ENCODE measurements at places on chromosomes 5 and 9.

- no peak for DNase-seq
These were observed 155.4 kb downstream of the AOPEP start for GRCh38 chr9:94881940-94882339.

DNA sequence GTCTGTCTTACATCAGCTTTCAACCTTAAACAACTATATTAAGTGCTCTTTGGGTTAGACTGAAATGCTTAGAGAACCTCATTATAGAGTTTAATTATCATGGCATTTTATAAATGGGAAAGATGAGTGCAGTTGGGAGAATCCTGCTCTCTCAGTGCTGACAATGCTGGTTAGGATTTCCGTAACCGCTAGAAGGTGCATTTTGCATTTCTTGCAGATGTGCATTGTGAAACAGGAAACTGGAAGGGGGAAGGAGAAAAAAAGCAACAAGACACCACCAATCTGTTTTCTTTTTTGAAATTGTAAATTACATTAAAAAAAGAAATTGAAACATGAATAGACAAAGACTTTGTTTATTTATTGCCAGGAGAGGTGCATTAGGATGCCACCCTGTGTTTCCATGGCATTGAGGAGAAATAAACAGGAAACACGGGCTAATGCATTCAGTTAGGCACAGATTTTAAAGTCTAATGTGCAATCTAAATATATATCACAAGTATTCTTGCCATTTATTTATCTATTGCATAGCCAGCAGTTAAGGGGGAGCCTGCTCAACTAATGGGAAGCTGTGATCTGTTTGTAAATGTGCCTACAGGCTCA lies 478.9 kb downstream of the PSAT1 start:
- no peak for DNase-seq

DNA sequence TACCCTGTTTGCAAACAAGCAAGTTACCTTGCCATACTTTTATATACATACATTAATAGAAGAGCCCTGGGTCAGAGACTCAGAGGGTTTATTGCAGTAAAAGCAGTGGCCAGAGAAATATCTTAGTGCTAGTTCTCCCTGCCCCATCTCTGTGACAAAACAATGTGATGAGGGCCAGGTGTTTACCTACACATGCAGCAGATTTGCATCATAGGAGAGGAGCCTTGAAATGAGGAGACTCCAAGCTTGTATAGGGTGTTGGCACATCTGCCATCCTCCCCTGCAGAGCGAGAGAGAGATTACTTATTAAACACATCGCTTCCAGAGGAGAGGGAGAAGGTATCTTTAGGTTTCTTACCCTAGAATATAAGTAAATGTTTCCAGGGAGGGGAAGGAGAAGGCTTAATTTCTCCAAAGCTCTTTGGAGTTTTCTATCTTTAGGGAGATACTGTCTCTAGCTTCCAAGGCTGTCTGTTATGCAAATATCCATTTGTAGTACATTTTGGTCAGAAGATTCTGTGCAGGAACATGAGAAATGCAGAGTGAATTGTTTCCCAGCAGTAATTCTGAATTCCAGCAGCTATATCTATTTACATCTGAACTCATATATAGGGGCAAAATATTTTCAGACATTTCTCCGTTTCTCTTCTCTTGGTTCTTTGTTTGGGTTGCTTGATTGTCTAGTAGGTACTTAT lies 15.7 kb downstream of the FER start:
- DNase-seq, result no peak

- no peak for DNase-seq
These were observed 28.1 kb upstream of the AIF1L start for GRCh38 chr9:131068076-131068816.

DNA sequence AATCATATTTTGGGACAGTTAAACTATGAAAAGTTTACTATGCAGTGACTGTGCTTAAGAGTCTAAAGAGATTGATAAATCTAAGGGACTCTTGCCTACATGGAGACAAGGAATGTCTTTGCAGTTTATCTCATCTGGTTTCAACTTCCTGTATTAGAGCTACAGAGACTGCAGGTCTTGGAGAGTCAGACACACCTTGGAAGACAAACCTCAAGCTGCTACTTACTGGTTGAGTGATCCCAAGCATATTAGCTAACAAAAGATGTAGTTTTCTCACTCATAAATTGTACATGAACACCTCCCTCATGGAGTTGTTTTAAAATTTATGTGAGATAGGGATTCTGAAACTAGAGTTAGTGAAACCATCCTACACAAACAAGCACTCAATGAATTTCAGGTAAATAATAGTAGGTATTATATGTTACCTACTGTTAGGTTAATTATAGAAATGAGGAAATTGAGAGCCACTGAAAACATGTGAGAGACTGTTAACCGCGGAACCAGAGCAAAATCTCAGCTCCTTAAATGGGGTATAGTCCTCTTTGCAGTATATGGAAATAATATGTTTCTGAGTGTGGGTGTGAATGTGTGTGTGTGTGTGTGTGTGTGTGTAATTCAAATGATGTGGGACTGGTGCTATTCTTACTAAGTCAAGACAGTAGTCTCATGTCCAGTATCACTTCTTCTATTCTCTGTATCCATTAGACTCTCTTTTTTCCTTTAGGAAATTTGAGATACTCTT lies 752.1 kb downstream of the DTWD2 start:
- no peak for DNase-seq

GRCh38 chr5:170896779-170897178 lies 35.0 kb downstream of the RANBP17 start:
- DNase-seq, result peak; percentile 86

GRCh38 chr5:139655727-139656271 lies 7.7 kb downstream of the CXXC5 start:
- no peak for DNase-seq

DNA sequence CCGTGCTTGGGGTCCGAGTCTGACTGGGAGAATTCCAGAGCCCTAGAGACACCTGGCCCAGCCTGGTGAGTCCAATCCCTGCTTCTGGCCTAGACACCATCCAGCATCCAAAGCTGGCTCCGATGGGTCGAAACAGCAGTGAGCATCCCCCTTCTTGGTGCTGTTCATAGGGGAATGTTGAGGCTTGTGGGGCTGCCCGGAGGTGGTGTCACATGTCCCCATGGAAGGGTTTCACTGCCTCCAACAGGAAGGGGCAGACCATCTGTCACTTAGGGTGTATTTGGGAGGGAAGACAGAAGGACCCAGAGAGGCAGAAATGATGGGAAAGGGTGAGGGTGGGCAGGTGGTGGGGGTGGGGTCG lies 13.9 kb downstream of the C9orf50 start:
- DNase-seq, result no peak

- no peak for DNase-seq
These were observed 54.8 kb upstream of the FOXB2 start for GRCh38 chr9:76964612-76965011.

DNA sequence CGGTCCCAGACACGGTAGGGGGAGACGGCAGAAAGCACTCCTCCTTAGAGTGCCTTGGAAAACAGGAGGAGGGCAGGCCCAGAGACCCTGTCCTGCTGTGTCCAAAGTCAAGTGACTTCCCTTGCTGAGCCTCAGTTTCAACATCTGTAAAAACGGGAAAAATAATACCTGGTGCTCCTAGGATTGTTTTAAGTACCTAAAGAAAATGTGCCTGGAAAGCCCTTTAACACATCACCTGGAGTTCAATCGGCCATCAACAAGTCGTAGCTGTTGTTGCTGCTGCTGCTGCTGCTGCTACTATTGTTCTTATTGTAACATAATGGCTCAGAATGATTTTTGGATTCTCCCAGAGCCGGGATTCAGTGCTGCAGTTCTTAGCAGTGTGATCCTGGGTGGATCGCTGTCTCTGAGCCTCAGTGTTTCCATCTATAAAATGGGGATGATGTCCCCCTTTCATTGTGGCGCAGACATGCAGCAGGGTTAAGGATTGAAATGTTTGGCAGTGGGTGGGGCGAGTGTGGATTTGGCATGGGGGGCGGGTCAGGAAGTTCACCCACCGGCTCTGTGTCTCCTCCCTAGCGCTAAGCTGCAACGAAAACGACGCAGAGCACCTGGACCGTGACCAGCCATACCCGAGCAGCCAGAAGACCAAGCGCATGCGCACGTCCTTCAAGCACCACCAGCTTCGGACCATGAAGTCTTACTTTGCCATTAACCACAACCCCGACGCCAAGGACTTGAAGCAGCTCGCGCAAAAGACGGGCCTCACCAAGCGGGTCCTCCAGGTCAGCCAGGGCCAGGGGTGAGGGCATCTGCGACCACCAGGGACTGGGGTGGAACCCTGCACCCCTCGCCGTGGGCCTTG lies 9.2 kb downstream of the LHX2 start:
- DNase-seq, result no peak

- no peak for DNase-seq
These were observed 905 bp upstream of the HRH2 start for GRCh38 chr5:175656966-175657365.

DNA sequence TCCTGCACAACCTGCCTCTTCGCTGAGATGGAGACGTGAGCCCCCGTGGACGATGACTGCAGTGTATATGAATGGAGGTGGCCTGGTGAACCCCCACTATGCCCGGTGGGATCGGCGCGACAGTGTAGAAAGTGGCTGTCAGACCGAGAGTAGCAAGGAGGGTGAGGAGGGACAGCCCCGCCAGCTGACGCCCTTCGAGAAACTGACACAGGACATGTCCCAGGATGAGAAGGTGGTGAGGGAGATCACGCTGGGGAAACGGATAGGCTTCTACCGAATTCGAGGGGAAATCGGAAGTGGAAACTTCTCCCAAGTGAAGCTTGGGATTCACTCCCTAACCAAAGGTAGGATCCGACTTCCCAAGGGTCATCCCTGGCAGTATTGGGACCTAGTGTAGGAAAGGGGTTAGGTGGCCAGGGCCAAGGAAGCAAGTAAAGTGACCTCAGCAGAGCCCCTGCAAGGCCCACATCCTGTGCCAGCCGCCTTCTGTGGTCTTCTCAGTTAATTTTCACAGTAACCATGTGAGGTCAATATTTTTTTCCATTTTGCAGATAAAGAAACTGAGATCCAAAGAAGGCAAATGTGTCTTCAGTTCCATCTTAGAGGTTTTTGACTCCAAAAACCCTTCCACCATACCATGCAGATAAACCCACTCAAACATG lies 53.8 kb downstream of the NIM1K start:
- DNase-seq, result no peak

DNA sequence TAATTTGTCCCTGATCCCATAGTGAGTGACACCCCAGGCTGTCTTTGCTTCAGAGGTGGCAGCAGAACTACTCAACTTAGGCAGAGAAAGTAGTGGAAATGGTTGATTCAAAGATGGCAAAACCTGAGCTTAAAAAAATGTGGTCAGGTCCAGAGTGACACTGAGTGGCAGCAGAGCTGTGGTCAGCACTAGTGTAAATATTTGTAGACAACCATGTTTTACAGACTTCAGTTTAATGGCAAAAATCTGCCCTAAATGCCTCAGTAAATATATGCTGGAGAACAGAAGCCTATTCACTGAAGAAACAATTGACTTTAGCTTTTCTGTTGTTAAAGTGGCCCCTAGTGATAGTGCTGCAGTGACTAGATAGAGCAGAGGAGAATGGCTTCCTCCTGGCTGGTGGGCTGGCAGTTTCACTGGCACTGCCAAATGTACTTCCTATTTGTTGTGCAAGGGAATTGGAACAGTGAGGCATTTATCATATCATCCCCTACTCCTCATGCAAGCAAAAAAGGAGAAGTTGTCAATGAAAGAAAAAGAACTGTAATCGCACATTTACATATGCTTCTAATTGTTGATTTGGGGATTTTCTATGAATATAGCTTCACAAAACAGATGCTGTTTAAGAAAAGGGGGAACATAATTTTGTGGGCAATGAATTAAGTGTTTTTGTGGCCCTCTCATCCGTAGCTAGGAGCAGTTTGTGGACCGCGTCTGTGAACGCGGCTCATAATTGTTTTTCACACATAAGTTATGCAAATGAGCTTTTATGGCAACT lies 12.0 kb downstream of the PBX3 start:
- DNase-seq, result peak; percentile 56

DNA sequence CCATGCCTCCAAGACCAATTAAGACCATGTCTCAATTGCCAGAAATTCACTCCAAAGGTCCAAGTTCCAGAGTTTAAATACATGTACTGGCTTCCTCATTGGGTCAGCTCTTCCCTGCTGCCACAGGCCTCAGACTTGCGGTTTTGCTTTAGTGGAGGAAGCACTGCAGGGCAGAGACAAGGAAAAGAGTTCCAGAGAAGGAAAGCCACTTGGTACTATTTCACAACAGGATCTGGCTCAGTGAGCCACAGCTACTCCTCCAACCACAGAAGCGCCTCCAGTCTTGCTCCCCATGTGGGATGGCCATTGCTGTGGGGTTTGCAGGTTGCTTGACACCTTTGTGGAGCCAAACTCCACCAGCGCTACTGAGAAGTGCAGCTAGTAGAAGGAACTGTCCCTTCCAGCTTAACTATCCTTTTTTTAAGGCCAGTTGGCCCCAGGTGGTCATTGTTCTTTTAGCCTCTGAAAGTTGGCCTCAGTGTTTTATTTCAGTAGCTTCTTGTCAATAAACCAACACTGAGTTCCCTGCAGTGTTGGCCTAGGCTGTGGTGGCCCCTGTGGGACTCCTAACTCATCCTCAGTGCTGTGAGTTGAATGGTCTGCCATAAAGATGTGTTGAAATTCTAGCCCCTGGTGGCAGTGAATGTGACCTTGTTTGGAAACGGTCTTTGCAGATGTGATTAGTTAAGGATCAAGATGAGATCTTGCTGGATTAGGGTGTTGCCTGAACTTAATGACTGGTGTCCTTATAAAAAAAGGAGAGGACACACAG lies 93.7 kb upstream of the DAP start:
- DNase-seq, result no peak

DNA sequence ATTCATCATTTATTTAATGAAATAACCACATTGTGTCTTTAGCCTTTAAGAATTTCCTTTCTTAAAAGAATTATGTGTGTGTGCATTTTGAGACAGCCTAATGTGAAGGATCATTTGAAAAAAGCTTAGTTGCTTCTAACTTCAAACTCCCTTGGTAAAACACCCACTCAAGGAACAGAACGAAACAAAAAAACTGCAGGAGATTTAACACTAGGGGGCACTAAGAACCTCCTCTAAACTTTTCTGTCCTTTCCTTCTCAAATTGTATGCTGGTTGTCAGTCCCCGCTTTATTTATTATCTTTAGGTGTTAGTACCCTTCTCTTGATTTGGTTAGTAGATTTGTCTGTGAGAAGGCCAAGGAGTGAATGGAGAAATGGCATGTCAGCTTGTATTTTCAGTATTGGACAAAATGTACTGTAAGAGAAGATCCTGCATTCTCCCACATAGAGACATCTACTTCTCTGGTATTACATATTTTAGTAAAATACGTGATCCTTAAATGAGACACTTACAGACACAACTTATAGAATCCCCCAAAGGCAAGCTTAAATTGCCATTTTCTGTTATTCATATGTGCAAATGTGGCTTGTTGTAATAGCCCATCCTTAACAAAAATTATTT lies 229.7 kb downstream of the MRPS30 start:
- DNase-seq, result peak; percentile 65

- no peak for DNase-seq
These were observed 403.9 kb downstream of the ZNF608 start for GRCh38 chr5:124342584-124342983.

- DNase-seq, result no peak
These were observed 91.2 kb downstream of the PAX5 start for GRCh38 chr9:36942891-36943290.
